H1 (cell line): ENCODE measurements at places on chromosomes 2 and 18. TPM values are rescaled to one million over a fixed set of nuclear protein-coding genes. Genes with fewer than 3 reads are reported as not detected.

The STEAP3 gene
- polyA plus RNA-seq: 27.9 and 40.1 TPM in 2 replicates

The SLC23A3 gene
- polyA plus RNA-seq: 0.31 and 0.35 TPM in 2 replicates

The GBX2 gene
- 0.38 and 0.64 TPM in 2 replicates for polyA plus RNA-seq

The SERPINB11 gene
- not detected in 2 replicates for polyA plus RNA-seq

The RNF181 gene
- 398 and 514 TPM in 2 replicates for polyA plus RNA-seq

The TLX2 gene
- polyA plus RNA-seq: 0.06 and 0.17 TPM in 2 replicates

The HAAO gene
- polyA plus RNA-seq: 7.0 and 9.5 TPM in 2 replicates

The CYP26B1 gene
- polyA plus RNA-seq: 0.06 and 0.19 TPM in 2 replicates

The CDC42EP3 gene
- 18.4 and 19.3 TPM in 2 replicates for polyA plus RNA-seq

The OSBPL6 gene
- polyA plus RNA-seq: 1.5 and 1.7 TPM in 2 replicates

The SCN9A gene
- 1.6 and 2.0 TPM in 2 replicates for polyA plus RNA-seq

The GAREM1 gene
- polyA plus RNA-seq: 3.6 and 3.9 TPM in 2 replicates

The RPRM gene
- polyA plus RNA-seq: 11.0 and 14.8 TPM in 2 replicates

The ITPRIPL1 gene
- polyA plus RNA-seq: 10.6 and 11.7 TPM in 2 replicates

The LDLRAD4 gene
- 0.77 and 1.1 TPM in 2 replicates for polyA plus RNA-seq

The RNF103 gene
- polyA plus RNA-seq: 2.7 and 3.3 TPM in 2 replicates

The PSD4 gene
- 0.53 and 0.93 TPM in 2 replicates for polyA plus RNA-seq

The SNTG2 gene
- 6.6 TPM in 2 replicates for polyA plus RNA-seq

The POTEI gene
- 0.19 and 0.20 TPM in 2 replicates for polyA plus RNA-seq

The CIB4 gene
- polyA plus RNA-seq: not detected in 2 replicates

The NAT8 gene
- not detected in 2 replicates for polyA plus RNA-seq

The FN1 gene
- polyA plus RNA-seq: 42.4 and 42.9 TPM in 2 replicates

The MOGAT1 gene
- 0.11 TPM in 2 replicates for polyA plus RNA-seq
